ENCODE measurements at places on chromosomes 13 and 19.

DNA sequence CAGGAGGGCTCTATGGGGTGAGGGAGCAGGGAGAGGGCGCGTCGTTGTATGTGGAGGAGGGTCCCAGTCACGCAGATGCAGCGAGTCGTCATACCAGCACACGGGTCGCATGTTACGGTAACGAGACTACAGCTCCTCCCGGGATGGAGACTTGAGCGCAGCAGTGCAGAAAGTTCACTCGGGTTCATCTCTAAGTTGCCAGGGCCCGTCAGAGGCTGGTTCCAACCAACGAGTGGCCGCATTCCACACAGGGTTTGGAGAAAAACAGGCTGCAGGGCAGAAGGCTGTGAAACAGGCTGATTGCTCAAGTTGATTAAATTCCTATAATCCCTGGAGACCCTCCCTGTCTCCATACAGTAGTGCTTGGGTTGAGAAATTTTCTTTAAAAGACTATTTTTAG is 21.9 kb upstream of the TTYH1 start:
- DNase-seq = no peak

DNA sequence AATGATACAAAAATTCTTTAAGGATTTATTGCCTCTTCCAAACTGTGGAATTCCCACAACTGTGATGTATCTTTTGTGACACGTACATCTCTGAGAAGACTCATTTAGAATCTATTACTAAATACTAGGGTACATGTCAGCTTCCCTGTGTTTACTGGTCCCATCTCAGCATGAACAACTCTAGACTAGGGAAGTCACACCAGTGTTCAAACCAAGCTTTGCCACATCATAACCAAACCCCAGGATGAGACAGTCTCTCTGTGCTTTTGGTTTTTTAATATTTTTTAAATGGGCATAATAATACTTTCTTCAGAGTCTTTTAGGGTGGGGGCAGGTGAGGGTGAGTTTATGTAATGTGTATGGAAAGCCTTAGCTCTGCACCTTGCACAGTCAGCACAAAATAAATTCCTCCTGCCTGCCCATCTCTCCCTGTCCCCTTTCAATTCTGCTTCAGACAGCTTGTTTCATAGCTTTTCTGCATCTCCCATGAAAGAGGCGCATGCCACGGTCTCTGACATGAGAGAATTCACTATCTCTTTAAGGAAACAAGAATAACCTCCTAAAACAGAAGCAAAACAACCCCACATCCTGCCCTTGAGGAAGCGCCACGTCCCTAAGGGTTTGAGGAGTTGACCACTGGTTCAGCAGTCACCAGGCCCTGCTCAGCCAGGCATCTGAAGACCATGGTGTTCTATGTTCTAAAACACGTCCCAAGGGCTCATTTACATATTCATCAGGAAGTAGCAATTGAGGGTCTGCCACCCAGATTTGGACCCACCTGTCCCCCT is 174.5 kb downstream of the USP12 start:
- no peak for DNase-seq

DNA sequence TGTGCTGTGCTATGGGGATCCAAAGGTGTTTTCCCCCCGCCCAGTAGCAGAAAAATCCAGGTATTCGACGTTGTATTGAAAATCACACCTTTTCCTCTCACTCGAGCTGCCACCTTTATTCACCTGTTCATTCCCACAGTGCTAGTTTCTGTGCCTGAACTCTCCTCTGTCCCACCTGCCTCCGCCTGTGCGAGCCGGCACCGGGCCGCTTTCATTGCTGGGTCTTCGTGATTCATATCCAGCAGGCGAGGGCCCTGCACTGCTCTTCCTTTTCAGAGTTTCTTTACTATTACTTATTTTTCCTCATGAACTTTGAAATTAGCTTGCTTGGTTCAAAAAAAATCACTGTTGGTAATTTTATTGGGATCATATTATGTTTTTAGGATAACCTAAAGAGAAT is 42.4 kb upstream of the SOX1 start:
- no peak for DNase-seq

DNA sequence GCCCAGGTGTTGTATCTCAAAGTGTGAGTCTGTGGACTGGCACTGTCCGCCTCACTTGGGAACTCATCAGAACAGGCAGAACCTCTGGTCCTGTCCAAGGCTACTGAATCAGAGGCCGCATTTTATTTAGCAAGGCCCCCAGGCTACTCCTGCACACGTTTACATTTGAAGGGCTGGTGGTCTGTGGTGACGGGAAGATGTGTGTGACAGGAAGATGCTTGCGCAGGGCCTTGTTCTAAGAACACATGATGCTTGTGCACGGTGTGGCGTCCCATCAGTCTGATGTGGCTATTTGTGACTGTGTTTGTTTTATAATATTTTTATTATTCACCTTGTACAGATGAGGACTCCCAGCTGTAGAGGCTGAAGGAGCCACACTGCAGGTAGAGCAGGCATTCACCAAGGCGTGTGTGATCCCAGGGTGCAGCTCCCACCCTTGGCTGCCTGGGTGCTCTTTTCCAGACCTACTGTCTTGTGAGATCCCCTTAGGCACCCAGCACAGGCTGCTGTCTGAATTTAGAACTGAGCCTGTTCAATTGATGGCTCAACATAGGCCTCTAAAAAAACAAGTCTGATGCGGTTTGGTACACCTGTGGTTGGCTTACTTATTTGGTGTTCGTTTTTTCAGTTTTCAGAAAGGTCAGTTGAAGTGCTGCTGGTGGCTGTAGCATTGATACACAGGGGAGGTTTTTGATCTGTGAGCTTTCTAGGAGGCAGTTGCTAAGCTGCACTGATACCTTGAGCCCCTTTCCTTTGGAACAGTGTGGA is 3.1 kb downstream of the SLC25A15 start:
- DNase-seq = no peak

DNA sequence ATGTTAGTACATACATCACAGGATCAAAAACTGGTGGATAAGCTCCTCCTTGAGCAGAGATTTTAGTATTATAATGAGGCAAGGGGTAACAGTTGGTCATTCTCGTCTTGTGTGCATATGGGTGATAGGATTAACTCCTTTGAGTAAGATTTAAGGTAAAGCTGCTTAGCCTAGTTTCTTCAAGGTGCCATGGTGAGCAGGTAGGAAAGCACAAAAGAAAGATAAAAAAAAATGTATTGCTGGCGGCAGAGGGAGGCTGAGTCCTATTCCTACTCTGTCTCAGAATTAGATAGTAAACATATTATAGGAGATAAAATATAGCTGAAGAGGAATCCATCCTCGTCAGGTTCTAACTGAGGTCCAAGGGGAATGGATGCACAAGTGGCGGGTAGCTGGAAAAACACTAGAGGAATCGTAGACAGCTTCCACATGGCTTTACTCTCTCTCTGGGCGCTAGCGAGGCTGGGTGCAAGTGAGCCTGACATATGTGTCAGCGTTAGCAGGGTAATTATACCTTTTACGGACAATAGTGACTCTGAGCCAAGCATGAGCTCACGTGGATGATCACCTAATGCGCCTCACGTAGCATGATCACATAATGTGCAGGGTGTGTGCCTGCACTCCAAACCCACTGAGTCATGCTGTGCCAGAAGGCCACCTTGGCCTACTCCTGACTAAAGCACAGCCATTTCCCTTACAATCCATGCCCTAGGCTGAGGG is 734.3 kb upstream of the MIR17HG start:
- DNase-seq = no peak

GRCh38 chr13:76715621-76716020 is 170.6 kb downstream of the KCTD12 start:
- no peak for DNase-seq

DNA sequence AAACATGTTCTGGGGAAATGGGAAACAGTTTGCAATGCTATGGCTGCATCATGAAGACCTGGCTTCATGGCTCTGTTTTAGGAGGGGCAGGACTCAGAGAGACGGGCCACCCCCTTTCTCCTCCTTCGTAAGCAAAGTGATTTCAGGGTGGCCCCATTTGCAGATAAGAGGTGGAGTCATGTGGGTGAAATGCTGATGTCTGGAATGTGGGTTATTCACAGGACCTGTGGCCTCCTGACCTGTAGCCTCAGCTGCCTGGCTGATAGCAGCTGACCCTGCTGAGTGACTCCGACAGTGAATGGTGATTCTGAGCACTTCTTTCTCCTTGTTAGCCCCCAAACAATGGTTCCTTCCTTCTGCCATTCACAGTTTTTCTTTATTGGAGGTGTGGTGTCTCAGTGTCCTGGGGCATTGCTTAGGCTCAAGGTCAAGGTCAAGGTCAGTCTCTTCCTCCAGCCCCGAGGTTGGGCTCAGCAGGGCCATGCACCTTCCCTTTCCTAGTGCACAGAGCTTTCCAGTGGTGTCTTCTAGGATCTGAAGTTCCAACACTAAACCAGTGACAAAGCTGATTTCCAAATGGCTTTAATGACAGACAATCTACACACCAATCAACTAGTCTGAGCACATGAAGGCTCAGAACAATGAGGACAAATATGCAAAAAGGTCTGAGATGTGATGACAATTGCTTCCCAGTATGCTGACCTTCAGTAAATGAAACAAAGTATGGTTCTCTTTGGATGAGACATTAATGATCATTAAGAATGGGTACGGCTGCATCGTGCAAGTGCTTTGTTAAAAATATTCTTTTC is 49.6 kb upstream of the ANKRD10 start:
- DNase-seq = no peak

DNA sequence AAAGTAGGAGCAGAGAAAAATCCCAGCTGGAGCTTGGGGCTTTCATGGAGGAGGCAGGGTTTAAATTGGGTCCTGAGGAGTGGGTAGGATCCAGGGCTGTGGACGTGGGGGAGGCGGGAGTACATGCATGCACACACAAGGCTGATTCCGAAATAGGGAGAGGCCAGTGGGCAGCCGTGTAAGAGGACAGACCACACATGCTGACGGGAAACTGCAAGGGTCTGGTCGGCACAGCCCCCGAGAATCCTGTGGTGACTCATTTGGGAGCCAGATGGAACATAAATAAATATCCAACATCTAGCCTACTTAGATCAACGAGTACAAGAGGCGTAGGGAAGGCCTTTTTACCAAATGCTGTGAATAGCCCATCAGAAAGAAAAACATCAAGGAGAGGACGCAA is 216.3 kb upstream of the ZNF507 start:
- DNase-seq = no peak

GRCh38 chr13:104984296-104984818 is 1551.1 kb downstream of the EFNB2 start:
- no peak for DNase-seq

DNA sequence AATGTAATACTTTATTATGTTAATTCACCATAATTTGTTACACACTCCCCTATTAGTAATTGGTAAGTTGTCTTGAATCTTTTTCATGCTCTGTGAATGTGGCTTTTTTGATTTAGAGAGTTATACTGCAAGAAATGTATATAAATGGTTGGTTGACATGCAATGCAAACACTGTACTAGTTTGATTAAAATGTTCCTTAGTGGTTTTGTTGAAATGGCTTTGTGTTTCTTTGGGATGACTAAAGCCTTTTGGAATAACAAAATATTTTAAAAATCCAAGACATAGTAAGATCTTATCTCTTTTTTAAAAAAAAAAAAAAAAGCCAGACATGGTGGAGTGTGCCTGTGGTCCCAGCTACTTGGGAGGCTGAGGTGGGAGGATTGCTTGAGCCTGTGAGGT is 10.5 kb downstream of the LAMP1 start:
- DNase-seq = no peak

GRCh38 chr13:42798118-42798517 is 16.7 kb downstream of the FAM216B start:
- DNase-seq = no peak

DNA sequence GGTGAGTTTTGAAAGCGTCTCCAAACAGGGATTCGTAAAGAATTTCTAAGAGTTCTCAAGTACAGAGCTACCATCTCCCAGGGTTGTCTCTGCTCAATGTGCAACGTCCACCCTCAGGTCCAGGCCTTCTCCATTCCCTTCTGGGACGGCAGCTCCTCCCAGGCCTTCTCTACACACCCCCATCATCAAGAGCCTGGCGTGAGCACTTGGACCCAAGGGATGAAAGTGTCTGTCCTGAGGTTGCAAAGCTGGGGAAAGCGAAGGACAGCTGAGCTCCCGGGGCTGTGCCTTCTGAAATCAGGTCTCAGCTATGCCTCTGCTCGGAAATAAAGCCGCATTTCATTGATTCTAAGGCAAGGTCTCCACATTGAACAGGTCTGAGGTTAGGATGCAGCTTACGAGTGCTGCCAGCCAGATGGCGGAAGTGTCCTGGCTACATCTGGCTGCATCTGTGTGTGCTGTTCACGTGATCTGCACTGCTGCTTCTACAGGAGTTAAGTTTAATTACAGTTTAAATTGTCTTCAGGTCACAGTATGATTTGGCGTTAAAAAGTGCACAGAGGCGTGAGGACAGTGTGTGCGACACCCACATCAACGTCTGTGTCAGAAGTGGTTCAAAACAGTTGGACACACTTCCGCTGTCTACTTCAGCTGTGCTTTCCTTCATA is 27.0 kb upstream of the MIER2 start:
- no peak for DNase-seq

GRCh38 chr13:50290186-50290585 is 274.9 kb downstream of the KCNRG start:
- DNase-seq = no peak

DNA sequence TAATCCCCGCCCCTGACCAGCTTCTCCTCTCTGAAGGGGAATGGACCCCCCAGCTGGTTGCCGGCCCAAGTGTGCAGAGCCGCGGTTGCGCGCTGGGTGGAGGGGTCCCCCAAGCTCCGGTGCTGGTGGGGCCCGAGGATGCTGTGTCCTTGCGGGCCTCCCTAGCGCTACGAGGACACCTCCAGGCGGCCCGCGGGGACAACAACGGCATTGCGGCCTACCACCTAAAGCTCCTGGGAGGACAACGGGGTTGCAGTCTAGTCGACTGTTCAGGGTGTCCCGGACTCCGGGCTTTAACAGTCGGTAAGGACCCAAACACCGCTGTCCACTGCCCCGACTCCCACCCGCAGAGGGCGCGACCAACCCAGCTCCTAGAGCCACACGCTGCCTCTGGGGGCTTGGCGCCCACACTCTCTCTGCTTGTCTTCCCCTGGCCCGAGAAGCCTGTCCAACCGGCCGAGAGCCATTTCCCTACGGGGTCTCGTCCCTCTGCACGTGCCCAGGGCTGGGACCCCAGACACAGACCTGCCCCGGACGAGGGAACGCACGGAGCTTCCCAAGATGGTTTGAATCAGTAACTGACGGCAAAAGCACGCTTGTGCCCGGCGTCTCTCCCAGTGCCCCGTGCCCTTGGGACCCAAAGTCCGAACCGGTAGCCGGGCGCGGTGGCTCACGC is 927 bp upstream of the SDHAF1 start:
- DNase-seq = no peak

GRCh38 chr13:25064396-25064795 is 31.5 kb upstream of the PABPC3 start:
- no peak for DNase-seq

DNA sequence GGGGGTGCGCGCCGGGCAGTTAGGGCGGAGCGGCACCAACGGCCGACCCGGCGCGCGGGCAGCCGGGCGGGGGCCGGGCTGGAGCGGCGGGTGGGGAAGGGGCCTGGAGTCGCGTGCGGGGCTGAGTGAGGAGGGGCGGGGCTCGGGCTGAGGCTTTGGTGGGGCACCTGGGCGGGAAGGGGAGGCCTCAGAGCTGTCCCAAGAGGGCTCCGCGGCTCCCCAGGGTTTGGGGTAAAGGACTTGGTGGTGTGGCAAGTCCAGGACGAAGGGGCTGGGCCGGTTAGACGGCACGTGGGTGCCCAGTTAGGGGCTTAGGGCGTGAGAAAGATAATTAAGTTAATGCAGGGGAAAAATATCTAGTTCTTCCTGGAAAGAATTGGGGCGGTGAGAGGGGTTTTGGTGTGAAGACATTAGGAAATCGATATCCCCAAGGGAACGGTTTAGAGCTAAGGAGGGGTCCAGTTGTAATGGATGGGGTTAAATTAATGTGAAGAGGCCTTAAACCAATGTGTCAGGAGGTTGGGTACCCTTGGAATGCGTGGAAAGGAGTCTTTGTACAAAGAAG is 496 bp downstream of the ZNF574 start:
- no peak for DNase-seq

- DNase-seq = no peak
These were observed 36.0 kb upstream of the FNDC3A start for GRCh38 chr13:48939728-48940127.
